ENCODE measurements at places on chromosomes 1 and 21. TPM values are rescaled to one million over a fixed set of nuclear protein-coding genes. Genes with fewer than 3 reads are reported as not detected.
A peak's percentile ranks its signal among the peaks of the same experiment; 100 is the strongest.

Gene GJB5
- total RNA-seq = not detected

Gene LRRIQ3
- total RNA-seq = under 0.01 TPM

Gene ST6GALNAC3
- 40.5 TPM for total RNA-seq

Gene HDAC1
- total RNA-seq = 113 TPM

Gene MCOLN3
- total RNA-seq = not detected

Gene PARP1
- 67.9 TPM for total RNA-seq

Gene TDRD10
- total RNA-seq = 5.0 TPM

- no peak for DNase-seq
Observed at GRCh38 chr1:59238333-59238934, 58.5 kb upstream of the FGGY start.

DNA sequence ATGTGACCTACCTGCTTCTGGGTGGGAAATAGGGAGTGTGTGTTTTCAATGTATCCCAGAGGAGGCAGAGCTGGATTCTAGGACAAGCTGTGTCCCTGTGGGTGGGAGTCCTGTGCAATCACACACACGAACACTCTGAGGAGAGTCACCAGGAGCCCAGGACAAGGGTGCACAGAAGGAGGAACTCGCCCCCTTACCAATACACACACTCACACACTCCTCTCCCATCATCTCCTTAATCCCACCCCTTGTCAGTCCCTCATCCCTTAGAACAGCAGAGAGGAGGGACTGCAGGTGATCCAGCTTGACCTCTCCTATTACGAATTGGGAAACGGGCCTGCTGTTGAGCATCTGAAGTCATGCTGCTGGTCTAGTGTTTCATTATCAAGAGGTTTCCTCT lies 8.5 kb upstream of the MYBPHL start:
- no peak for DNase-seq

DNA sequence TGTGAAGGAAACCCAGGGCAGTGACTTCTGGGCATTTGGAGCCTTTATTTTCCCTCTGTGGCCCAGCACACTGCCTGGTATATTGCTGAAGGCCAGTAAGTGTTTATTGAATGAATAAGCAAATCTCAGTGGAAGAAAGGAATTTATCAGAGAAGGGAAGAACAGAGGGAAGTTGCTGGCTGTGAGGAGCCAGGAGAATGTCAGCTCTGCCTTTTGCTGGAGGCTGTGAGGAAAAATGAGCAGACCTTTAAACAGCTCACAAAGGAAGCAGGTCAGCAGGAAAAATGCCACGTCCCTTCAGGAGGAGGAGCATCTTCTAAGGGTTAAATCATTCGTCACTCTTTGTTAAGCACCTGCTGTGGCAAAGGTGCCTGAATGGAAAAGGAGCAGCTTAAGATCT lies 75.9 kb downstream of the GIPC2 start:
- no peak for DNase-seq

- DNase-seq = no peak
Observed at GRCh38 chr1:3419415-3420204, 34.9 kb upstream of the ARHGEF16 start.

GRCh38 chr1:154768456-154769125 lies 101.5 kb downstream of the KCNN3 start:
- peak; percentile 24 for DNase-seq

DNA sequence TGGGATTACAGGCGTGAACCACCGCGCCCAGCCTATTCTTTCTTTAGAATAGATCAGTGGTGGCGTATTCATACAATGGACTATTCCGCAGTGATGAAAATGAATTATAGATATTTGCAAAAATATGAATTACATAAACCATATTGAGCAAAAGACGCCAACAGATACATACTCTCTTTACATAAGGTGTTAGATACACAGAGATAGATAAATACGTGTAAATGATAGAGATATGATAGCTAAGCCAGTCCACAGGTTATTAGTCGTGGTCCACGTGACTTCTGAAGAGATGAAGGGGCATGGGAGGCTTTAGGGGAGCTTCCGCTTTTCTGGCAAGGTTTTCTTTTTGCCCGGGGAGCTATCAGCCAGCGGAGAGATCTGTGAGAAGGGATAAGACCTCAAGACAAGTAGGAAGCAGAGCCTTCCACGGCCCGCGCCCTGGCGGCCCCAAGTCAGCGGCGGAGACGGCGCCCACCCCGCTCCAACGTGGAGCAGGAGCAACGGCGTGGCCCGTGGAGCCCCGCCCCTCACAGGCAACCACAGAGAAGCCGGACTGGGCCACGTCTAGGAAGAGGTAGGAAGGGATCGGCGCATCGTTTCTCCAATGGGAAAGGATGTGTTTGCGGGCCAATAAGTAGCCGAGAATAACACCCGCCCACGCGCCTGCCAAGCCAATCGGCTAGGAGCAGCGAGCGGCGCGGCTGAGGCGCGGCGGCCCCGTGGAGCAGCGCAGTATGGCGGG lies at the start of gene MSTO1:
Gene MSTO1 (plus strand): TSS at position 704 of the 742 bp plus-strand sequence. CDS start 31 bp downstream, at position 735.
- peak; percentile 98 for DNase-seq

GRCh38 chr1:207944571-207944970 lies 33.6 kb upstream of the CD34 start:
- DNase-seq = peak; percentile 57

- DNase-seq = no peak
Observed at GRCh38 chr1:14922942-14923726, 230.4 kb upstream of the TMEM51 start.

- DNase-seq = no peak
Observed at GRCh38 chr1:167562702-167563101, 9.1 kb upstream of the CREG1 start.

DNA sequence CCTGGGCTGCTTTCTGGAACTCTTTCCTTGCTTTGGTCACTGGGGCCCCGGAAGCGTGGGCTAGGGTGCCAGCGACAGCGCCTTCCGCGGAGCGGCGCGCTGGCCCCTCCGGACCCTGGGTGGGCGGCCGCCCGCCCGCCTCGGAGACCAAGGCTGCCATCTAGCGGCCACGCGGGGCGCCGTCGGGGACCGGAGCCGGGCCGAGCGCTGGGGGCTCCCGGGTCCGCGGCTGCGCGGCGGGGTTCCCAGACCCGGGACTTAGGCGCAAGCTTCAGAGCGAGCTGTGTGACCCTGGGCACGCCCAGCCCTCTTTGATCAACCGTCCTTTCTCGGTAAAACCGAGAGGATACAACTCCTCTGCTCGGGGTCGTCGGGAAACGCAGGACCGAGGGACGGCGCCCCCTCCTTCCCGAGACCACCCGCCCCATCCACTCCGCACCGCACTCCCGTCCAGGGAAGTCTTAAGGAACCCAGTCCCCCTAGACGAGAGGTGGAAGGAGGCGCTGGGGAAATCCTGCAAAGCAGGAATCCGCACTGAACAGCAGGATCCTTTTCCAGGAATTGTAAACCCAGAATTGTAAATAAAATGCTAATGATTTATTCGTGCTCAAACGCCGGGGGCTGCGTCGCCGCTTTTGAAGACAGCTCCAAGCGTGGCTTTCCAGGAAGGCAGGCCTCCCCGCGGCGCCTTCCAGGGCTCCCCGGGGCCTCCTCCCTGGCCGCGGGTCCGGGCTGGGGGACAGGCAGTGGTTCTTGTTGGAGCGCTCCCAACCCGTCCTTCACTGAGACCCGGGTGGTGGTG lies 41.2 kb downstream of the RRAGC start:
- no peak for DNase-seq

- DNase-seq = peak; percentile 4
Observed at GRCh38 chr1:100543640-100544039, 5.7 kb downstream of the GPR88 start.

GRCh38 chr1:68321084-68321685 lies 88.9 kb upstream of the WLS start:
- peak; percentile 76 for DNase-seq

GRCh38 chr21:42358937-42359336 lies 7.4 kb downstream of the TFF1 start:
- no peak for DNase-seq

DNA sequence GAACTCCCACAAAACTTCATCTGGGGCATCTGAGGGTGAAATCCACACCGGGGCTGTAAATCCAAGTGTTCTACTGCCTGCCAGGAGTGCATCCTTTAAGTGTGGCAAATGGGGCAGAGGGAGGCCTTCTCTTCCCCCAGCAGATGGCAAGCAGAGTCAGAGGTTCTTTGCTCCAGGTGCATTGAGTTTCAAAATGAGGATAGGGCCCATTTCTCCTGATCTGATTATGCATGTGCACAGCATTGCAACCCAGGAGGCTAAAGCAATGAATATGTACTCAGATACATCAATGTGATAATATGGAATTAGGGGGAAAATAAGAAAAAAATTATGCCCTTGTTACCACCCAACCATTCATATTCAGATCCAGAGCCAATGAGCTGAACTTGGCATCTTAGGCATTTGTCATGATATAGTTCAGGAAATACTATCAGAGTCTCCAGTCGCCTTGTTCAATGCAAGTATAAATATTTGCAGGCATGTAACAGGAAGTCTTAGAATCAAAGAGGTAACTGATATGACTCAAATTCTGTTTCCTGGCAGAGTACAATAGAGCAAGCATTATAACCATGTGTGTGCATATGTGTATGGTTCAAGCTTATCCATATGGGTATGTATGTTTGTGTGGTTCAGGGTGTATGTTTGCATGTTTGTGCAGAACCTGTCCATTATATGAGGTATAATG lies 473.8 kb upstream of the PKN2 start:
- no peak for DNase-seq

DNA sequence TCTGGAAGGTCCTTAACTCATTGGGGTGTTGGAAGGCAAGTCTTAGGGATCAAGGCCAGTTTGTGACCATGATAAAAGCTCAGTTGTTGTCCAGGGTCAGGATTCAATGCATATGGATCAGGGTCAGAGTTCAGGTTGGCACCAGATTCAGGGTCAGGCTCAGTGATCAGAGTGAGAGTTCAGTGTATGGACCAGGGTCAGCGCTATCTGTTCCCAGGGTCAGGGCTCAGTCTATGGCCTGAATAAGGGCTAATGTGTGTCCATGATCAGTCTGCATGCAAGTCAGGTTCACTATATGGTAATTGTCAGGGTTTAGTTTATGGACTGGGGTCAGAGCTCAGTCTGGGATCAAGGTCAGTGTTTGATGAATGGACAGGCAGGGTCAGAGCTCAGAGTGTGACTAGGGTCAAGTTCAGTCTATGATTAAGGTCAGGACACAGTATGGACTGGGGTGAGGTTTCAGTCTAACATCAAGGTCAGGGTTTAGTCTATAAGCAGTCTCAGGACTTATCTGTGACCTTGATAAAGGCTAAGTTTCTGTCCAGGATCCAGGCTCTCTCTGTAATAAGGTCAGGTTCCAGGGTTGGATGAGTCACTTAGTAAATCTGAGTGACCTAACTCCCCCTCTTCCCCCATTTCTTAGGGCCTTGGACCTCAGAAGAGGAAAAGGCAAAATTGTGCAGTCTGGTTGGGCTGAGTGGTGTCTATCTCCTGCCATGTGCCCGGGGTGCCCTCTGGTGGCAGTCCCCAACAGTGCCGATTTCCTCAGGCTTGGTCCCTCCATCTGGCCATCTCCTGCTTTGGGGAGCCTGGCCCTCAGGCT lies 23.8 kb downstream of the KNCN start:
- peak; percentile 68 for DNase-seq

GRCh38 chr1:31752952-31753475 lies 11.1 kb downstream of the ADGRB2 start:
- no peak for DNase-seq

GRCh38 chr1:228369608-228370438 lies 36.8 kb downstream of the TRIM11 start:
- no peak for DNase-seq

GRCh38 chr1:25874635-25875153 lies 814 bp downstream of the PAQR7 start:
- DNase-seq = no peak

DNA sequence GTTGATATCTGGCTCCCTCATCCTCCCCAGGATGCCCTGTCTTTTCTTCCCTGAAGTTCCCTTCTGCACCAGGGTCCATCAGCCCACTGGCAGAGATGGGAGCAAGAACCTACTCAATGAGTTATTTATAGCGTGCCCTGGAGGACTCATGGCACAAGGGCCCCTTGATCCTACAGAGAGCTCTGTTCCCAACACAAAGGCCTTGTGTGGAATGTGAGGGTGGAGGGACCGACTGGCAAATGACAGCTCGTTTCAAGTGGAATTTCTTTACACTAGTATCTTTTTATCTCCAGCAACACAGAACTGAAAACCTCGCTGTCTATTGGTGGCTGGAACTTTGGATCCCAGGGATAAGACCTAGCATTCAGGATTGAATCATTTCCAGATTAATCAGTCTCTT lies 22.4 kb downstream of the CHI3L2 start:
- no peak for DNase-seq

- DNase-seq = no peak
Observed at GRCh38 chr1:99502400-99502799, 143.5 kb upstream of the PALMD start.

DNA sequence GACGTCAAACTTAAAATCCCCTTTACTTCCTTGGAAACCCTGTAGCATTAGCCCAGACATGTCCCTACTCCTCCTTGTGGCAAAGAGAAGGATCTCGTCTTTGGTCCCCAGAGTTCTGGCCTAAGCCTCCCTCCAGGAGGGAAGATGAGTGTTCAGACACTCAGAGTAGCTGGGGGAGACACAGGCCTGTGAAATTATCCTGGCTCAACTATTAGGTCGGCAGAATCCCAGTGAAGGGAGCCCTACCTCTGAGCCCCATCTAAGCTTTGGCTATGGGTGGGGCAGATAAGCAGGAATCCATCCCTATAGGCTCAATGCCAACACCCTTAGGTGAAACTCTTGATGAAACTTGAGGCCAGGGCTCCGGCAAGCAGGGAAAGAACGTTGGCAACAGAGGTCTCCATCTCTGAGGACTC lies 1.7 kb upstream of the SFN start:
- no peak for DNase-seq

DNA sequence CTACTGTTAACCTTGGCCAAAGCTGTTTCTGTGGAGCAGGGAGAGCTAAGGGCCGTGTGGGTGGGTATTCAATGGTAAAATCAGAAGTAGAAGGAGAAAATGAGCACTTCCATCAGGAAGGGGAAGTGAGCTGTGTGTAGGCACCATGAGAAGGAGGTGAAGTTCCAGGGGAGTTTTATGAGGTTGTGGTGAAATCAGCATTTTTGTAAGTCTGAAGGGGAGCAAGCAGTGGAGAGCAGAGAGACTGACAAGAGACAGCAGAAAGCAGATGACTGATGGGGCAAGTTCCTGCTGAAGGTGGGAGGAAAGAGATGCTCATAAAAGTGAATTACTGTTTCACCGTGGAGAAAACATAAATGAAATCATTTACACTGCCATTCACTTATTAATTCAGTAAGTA lies 2.7 kb upstream of the GPR88 start:
- no peak for DNase-seq

DNA sequence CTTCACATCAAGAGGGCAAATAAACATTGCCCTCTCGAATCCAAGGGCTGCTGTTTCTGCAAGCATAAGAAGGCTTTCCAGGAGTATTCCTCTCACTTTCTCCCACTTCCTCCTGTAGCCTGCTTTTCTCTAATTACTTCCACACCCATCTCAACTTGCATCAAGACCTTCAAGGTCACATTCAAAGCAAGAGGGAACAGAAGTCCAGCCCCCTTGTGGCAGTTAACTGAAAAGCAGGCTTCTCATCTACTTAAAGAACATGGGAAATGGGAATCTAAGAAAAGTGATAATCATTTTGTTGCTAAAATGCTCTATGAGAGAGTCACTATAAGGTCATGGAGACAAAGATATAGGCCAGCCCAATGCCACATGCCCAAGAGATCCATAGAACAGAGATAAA lies 874.4 kb downstream of the KCNT2 start:
- DNase-seq = no peak

GRCh38 chr1:44327679-44328491 lies 27.2 kb downstream of the ERI3 start:
- peak; percentile 89 for DNase-seq
